ENCODE measurements at places on chromosomes 7 and 10.
A peak's percentile ranks its signal among the peaks of the same experiment; 100 is the strongest.

GRCh38 chr10:4825868-4826791 is at the start of gene AKR1E2:
TSS of gene AKR1E2 (plus strand) at chr10:4826207. CDS start at chr10:4826325, 118 bp downstream.
- H3K27me3 ChIP-seq, result no peaks in the 10 kb centered on the region
- H3K4me1 ChIP-seq, result peaks cover 9% of the 10 kb centered on the region
- H3K4me3 ChIP-seq, result peak within 1 kb of the TSS; percentile 57

DNA sequence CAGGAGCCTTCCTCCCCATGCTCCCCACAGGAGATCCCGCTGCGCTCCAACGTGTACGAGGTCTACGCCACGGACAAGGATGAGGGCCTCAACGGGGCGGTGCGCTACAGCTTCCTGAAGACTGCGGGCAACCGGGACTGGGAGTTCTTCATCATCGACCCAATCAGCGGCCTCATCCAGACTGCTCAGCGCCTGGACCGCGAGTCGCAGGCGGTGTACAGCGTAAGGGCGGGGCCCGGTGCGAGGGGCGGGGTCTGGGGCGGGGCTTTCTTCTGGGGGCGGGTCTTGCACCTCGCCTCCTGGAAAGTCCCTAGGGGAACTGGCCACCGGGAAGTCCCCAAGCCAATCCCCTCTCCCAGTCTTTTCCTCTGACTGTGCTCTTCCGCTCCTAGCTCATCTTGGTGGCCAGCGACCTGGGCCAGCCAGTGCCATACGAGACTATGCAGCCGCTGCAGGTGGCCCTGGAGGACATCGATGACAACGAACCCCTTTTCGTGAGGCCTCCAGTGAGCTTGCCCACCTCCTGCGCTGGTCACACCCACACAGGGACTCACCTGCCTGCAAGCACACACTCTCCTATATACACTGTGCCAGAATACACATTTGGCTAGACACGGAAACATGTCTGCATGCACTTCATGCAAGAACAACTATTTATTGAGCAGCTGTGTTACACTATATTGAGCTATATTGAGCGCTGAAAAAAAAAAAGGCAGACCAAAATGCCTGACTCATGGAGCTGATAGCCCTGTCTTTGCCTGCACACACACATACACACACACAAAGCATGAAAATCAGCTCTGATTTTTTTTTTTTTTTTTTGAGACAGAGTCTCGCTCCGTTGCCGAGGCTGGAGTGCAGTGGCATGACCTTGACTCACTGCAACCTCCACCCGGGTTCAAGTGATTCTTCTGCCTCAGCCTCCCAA is 32.7 kb upstream of the VSIR start:
- H3K27me3 ChIP-seq, result no peaks in the 10 kb centered on the region
- H3K27ac ChIP-seq, result no peak overlapping the region
- H3K36me3 ChIP-seq, result no peaks in the 10 kb centered on the region
- H3K4me1 ChIP-seq, result peaks cover 5% of the 10 kb centered on the region
- no peak overlapping the region for H3K4me3 ChIP-seq

DNA sequence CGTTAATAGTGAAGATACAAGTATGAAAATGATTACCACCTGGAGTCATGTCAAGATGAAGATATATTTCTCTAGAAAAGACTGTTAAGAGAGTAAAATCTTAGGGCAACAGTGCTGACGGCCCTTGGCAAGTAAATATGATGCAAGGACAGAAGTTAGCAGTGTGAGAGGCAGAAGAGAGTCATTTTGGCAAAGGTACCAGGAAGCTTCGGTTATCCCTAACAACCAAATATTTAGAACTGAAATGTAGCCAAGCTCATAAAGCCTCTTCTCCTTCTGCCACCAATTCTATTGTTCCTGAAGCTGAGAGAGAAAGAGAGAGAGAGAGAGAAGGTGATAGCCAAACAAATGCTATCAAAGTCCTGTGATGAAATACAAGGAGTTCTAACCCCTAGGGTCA is 109.6 kb downstream of the MACC1 start:
- H3K4me1 ChIP-seq, result no peaks in the 10 kb centered on the region
- H3K36me3 ChIP-seq, result no peaks in the 10 kb centered on the region
- H3K4me3 ChIP-seq, result no peak overlapping the region
- no peaks in the 10 kb centered on the region for H3K27me3 ChIP-seq
- no peak overlapping the region for H3K27ac ChIP-seq

GRCh38 chr7:90771281-90771680 is 175.2 kb downstream of the CDK14 start:
- no peaks in the 10 kb centered on the region for H3K4me1 ChIP-seq
- no peaks in the 10 kb centered on the region for H3K36me3 ChIP-seq
- no peak overlapping the region for H3K27ac ChIP-seq
- no peak for DNase-seq
- no peaks in the 10 kb centered on the region for H3K27me3 ChIP-seq

GRCh38 chr7:49322476-49322875 is 398.1 kb downstream of the CDC14C start:
- no peak overlapping the region for H3K4me3 ChIP-seq
- no peaks in the 10 kb centered on the region for H3K36me3 ChIP-seq
- DNase-seq, result no peak
- no peaks in the 10 kb centered on the region for H3K27me3 ChIP-seq
- H3K27ac ChIP-seq, result no peak overlapping the region

DNA sequence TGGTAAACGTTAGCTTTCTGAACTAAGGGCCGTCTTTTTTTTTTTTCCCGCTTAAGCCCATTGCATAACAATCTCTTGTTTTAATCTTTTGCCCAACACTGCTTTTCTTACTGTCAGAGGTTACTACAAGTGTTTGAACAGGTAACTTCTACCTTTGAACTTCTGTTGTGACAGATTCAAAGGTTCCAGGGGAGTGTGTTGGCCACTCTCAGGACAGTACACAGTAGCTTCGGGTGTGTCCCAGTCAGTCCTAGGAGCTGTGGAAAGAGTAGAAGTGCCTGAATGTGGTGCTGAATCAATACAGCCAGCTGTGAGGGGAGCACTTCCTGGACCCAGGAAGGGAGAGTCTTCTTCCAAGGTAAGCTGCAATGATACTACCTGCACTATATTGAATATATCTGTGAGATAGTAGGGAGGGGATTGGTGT is at the start of gene ACSL5:
ACSL5 (plus strand) TSS at position 205 of the 427 bp plus-strand sequence. CDS start 20,831 bp downstream, outside the sequence.
- no peak for DNase-seq
- H3K4me1 ChIP-seq, result peaks cover 24% of the 10 kb centered on the region
- peak within 1 kb of the TSS; percentile 92 for H3K4me3 ChIP-seq

DNA sequence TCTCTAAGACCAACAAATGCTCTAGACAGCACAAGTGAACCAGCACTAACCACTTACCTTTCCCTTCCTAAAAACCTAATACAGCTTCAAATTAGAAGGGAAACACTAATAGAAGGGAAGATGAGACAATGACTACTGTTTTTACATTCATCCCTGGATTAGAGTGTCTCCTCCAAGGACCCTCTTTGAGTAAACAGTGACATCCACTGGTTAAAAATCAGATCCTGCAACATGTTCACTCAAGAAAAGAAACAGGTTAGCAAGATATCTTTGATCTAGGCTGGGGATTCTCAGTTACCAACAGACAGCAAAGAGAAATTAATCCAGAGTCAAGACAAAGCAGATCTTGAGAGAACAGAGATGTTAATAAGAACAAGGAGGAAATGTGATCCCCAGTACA is 177.7 kb upstream of the GHITM start:
- no peaks in the 10 kb centered on the region for H3K36me3 ChIP-seq
- DNase-seq, result no peak
- no peak overlapping the region for H3K4me3 ChIP-seq
- no peak overlapping the region for H3K27ac ChIP-seq

GRCh38 chr10:82191653-82192052 is 316.7 kb downstream of the NRG3 start:
- no peaks in the 10 kb centered on the region for H3K4me1 ChIP-seq
- H3K36me3 ChIP-seq, result no peaks in the 10 kb centered on the region
- no peak overlapping the region for H3K4me3 ChIP-seq
- DNase-seq, result no peak

DNA sequence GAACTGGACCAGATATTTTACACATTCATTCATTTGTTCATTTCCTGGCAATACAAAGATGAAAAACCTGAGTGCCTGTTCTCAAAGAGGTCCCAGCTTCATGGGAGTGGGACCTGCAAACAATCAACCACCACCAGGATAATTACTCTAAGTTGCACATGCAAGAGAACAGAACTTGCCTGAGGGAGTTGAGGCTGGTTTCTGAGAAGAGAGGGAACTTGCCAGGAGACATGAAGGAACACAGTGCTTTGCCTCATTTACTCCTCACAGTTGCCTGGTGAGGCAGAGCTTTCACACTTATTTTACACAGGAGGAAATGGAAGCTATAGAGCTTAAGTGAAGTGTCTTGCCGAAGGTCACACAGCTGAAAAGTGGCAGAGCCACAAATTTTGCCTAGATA is 170.1 kb downstream of the SORCS3 start:
- H3K36me3 ChIP-seq, result no peaks in the 10 kb centered on the region
- no peaks in the 10 kb centered on the region for H3K4me1 ChIP-seq
- H3K27ac ChIP-seq, result no peak overlapping the region
- H3K27me3 ChIP-seq, result no peaks in the 10 kb centered on the region
